ENCODE measurements at places on chromosomes 2 and 18. TPM values are rescaled to one million over a fixed set of nuclear protein-coding genes. Genes with fewer than 3 reads are reported as not detected.

The ASPRV1 gene
- 0.34 TPM for total RNA-seq

The HOXD4 gene
- total RNA-seq: not detected

The OR6B3 gene
- not detected for total RNA-seq

The KCNG2 gene
- 1.9 TPM for total RNA-seq

The NCKAP5 gene
- total RNA-seq: under 0.01 TPM

The NT5C1B gene
- total RNA-seq: not detected

The GAL3ST2 gene
- not detected for total RNA-seq

The TANC1 gene
- total RNA-seq: 13.1 TPM

The SPP2 gene
- not detected for total RNA-seq

The DNAJC10 gene
- total RNA-seq: 54.0 TPM

The C2orf78 gene
- total RNA-seq: not detected

The SLC38A11 gene
- total RNA-seq: not detected

The CCDC102B gene
- 5.4 TPM for total RNA-seq

The FKBP1B gene
- 16.8 TPM for total RNA-seq

The TSPYL6 gene
- not detected for total RNA-seq

The VWC2L gene
- total RNA-seq: not detected

The TUBB8B gene
- not detected for total RNA-seq

The KCNJ3 gene
- total RNA-seq: not detected

The NXPH2 gene
- not detected for total RNA-seq

The FAM237A gene
- total RNA-seq: not detected

The ALK gene
- total RNA-seq: not detected

The ZNF521 gene
- 55.1 TPM for total RNA-seq

The TYMS gene
- total RNA-seq: 80.9 TPM

The PAX8 gene
- total RNA-seq: 0.17 TPM

The CXCR1 gene
- total RNA-seq: not detected

The ALPI gene
- total RNA-seq: not detected

The ITPRIPL1 gene
- 3.7 TPM for total RNA-seq

The CNDP2 gene
- 78.2 TPM for total RNA-seq

The CD8B gene
- total RNA-seq: not detected

The RTTN gene
- 10.6 TPM for total RNA-seq
